Activated T-helper 2 cell treated with anti-CD3 and anti-CD28 coated beads, Interferon-gamma antibody, Interleukin-2, Interleukin-4, amounts not matched to agents 10 μg/mL and 5 μg/mL and 100 μg/mL, durations not matched to agents 14 hours and 24 hours and 36 hours (primary cell): ENCODE measurements at places on chromosomes 5 and 9. TPM values are rescaled to one million over a fixed set of nuclear protein-coding genes. Genes with fewer than 3 reads are reported as not detected.

Gene LCN9
- total RNA-seq = not detected in 2 replicates

- H3K4me3 ChIP-seq = no peak overlapping the region
- DNase-seq = no peak
- peaks cover 2% of the 10 kb centered on the region for H3K27me3 ChIP-seq
- no peaks in the 10 kb centered on the region for H3K36me3 ChIP-seq
These were observed 14.4 kb upstream of the ZNF782 start for GRCh38 chr9:96868709-96869108.

- H3K4me1 ChIP-seq = no peaks in the 10 kb centered on the region
- H3K36me3 ChIP-seq = no peaks in the 10 kb centered on the region
- H3K4me3 ChIP-seq = no peak overlapping the region
- no peaks in the 10 kb centered on the region for H3K27me3 ChIP-seq
These were observed 584.0 kb downstream of the CHSY3 start for GRCh38 chr5:130488252-130488651.

DNA sequence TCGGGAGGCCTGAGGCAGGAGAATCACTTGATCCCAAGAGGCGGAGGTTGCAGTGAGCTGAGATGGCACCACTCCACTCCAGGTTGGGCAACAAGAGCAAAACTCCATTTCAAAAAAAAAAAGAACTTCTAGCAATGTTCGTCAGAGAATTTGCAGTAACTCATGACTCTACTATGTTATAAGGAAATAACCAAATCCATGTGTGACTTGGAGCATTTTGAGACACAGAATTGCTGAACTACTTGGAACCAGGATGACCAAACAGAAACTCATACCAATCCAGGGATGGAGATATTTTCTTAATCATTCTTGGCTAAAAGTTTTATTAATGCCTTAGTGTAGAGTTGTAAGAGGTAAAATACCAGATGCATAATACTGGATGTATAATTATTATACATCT lies 99.9 kb upstream of the BNC2 start:
- no peaks in the 10 kb centered on the region for H3K36me3 ChIP-seq
- H3K27me3 ChIP-seq = no peaks in the 10 kb centered on the region
- DNase-seq = no peak
- no peak overlapping the region for H3K4me3 ChIP-seq
- H3K27ac ChIP-seq = no peak overlapping the region

GRCh38 chr9:23081377-23081776 lies 634.8 kb downstream of the DMRTA1 start:
- no peaks in the 10 kb centered on the region for H3K27me3 ChIP-seq
- H3K4me1 ChIP-seq = no peaks in the 10 kb centered on the region
- H3K36me3 ChIP-seq = no peaks in the 10 kb centered on the region
- no peak overlapping the region for H3K27ac ChIP-seq

GRCh38 chr5:140246378-140247122 lies 56.4 kb downstream of the PFDN1 start:
- no peaks in the 10 kb centered on the region for H3K27me3 ChIP-seq
- H3K4me3 ChIP-seq = no peak overlapping the region
- H3K4me1 ChIP-seq = peaks cover 30% of the 10 kb centered on the region

GRCh38 chr5:160185626-160186360 lies 43.5 kb upstream of the FABP6 start:
- peaks cover 4% of the 10 kb centered on the region for H3K27me3 ChIP-seq
- DNase-seq = no peak
- no peak overlapping the region for H3K4me3 ChIP-seq
- H3K27ac ChIP-seq = no peak overlapping the region

- H3K27me3 ChIP-seq = peaks cover 8% of the 10 kb centered on the region
- H3K4me1 ChIP-seq = peaks cover 3% of the 10 kb centered on the region
- H3K27ac ChIP-seq = no peak overlapping the region
- no peak overlapping the region for H3K4me3 ChIP-seq
These were observed 54.1 kb downstream of the PRRC1 start for GRCh38 chr5:127571314-127572131.

DNA sequence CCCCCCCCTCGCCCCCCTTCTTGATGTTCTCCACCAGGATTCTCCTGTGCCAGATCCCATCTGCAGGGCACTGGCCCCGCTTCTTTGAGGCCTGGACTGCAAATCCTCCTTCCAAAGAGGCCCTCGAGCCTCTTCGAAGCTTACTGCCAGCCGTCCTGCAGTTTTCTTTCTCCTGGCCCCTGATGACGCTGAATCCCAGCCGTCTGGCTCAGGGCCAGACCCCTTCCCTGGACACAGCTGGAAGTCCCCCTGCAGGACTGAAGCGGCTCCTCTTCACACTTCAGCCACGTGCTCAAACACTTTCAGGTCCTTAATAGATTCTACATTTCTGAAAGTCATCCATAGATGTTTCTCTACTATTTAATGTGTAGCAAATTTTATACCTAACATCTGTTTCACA lies 121.5 kb downstream of the EHMT1 start:
- no peaks in the 10 kb centered on the region for H3K27me3 ChIP-seq
- peaks cover 3% of the 10 kb centered on the region for H3K4me1 ChIP-seq
- H3K27ac ChIP-seq = no peak overlapping the region

GRCh38 chr5:107855171-107855570 lies 184.4 kb upstream of the EFNA5 start:
- H3K27me3 ChIP-seq = peaks cover 7% of the 10 kb centered on the region
- peaks cover 4% of the 10 kb centered on the region for H3K36me3 ChIP-seq
- DNase-seq = no peak
- no peak overlapping the region for H3K4me3 ChIP-seq
- no peak overlapping the region for H3K27ac ChIP-seq
